ENCODE measurements at places on chromosomes 5 and 9.

DNA sequence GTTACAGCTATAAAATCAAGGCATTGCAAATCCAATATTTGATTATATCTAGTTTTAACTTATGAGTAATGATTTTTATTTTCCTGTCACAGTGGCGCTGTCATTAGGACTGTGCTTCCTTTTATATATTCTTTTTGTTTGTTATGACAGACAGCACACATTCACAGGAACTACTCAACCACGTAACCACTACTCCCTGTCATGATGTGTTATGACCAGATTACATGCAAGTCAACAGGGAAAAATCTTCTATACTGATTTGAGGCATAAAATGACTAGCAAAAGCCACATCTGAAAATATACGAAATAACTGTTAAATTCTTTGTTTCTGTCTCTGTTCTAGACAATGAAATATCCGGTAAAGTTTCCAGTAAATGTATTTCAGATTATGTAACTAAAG, 25.4 kb downstream of the SREK1 start:
- DNase-seq, result no peak

DNA sequence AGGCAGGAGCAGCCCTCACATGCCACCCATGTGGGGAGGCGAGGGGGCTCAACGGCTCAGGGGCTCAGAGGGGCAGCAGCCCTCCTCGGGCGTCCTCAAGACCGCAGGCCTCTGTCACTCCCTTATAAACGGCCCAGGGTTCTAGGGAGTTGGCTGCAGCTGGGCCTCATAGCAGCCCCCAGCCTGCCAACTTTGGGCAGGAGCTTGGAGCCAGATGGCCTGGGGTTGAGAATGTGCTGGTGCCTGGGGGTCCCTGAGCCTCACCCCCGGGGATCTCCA, 51.0 kb upstream of the RNU6ATAC start:
- DNase-seq, result no peak

GRCh38 chr5:10420468-10420867, 21.2 kb upstream of the ROPN1L start:
- DNase-seq, result no peak

GRCh38 chr9:121529237-121529987, 29.8 kb upstream of the GGTA1 start:
- peak; percentile 83 for DNase-seq

GRCh38 chr5:166625210-166625865, 1666.1 kb upstream of the WWC1 start:
- DNase-seq, result no peak

GRCh38 chr5:132751444-132751843, 4.2 kb downstream of the CCNI2 start:
- DNase-seq, result no peak

GRCh38 chr9:96137671-96138429, 164.1 kb downstream of the HSD17B3 start:
- no peak for DNase-seq

DNA sequence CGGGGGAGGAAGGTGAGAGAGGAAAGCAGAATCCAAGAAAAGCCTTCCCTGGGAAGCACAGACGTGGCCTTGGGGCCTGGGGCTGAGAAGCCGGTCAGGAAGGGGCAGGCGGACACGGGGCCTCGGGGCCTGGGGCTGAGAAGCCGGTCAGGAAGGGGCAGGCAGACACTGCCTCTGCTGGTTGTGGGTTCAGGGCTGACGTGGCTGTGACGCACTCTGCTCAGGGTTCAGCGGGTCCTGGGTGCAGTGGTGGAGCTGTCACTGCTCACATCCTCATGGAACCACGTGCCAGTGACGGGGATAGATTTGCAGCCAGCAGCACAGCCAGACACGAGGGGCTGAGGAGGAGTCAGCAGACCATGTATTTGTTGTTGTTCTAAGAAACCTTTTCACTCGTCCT, 12.8 kb downstream of the PAEP start:
- no peak for DNase-seq

DNA sequence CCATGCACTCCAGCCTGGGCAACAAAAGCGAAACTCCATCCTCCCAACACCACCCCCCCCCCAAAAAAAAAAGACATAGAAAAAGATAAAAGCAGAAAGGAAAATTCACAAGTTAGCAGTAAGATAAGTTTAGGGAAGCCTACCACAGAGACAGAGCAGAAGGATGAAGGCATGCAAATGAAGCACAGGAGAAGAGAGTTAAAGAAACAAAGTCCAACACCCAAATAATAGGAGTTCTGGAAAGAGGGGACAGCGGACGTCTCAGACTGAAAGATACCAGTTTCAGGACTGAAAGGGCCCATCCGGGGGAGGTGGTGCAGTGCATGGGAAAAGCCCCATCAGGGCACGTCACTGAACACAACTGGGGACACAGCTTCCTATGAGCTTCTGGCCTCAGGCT, 54.3 kb downstream of the OTULIN start:
- no peak for DNase-seq

- no peak for DNase-seq
Observed at GRCh38 chr9:72789885-72790284, 163.0 kb downstream of the ALDH1A1 start.

GRCh38 chr9:105693435-105694189, 729 bp upstream of the TMEM38B start:
- DNase-seq, result no peak

GRCh38 chr5:81189875-81190498, 43.1 kb upstream of the CKMT2 start:
- DNase-seq, result no peak

DNA sequence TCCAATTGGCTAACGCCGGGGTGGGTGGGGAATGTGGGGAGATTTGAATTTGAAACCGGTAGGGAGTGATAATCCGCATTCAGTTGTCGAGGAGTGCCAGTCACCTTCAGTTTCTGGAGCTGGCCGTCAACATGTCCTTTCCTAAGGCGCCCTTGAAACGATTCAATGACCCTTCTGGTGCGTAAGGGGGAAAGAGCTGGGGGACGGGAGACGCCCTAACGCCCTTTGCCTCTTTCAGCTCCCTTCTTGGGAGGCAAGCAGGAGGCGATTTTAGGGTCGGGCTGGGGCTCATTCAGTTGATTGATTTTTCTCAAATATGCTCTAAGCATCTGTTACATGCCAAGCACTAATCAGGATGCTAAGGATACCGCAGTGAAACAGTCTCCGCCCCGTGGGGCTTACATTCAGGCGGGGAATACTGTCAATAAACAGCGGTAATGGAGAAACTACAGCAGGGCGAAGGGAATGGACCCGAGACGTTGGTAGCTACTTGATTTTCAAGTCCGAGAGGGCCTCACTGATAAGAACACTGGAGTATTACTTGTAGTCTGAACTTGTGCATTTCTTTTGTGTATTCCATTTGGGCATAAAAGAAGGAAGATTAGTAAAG, at the start of gene HMMR:
TSS of gene HMMR (plus strand) at position 71 of the 610 bp plus-strand sequence. CDS start at position 132, 61 bp downstream.
- no peak for DNase-seq

GRCh38 chr5:15539951-15540350, 40.0 kb downstream of the FBXL7 start:
- no peak for DNase-seq

DNA sequence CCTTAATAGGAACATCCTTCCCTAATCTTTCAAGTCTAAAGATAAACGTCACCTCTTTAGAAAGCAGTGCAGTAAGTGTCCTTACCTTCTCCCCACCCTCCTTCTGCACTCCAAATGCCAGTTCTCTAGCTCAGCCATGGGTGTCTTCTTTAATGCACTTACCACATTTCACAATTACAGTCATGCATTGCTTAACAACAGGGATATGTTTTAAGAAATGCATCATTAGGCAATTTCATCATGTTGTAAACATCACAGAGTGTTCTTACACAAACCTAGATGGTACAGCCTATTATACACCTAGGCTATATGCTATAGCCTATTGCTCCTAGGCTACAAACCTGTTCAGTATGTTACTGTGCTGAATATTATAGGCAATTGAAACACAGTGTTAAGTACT, 91.2 kb downstream of the RFX3 start:
- no peak for DNase-seq

DNA sequence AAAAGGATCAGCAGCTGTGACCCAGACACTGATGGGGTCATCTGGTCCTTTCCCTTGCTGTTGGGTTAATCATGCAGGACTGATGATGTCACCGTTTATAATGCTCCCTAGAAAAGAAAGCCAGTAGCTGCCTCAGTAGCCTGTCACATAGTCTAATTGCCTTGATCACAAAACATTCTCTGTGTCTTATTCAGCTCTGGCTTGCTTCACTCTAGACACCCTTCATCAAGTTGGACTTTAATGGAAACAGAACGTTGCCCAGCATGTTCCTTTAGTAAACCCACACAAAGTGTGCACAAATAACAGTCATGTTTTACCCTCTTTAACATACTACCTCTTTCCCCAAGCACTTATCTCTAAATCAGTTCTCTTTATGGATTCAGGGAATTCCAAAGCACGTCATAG, 170.8 kb downstream of the SGCD start:
- DNase-seq, result no peak
